ENCODE measurements at places on chromosomes 2 and 18.

GRCh38 chr2:1297372-1298159 lies 115.7 kb upstream of the TPO start:
- DNase-seq, result no peak

GRCh38 chr2:174992886-174993285 lies 12.3 kb downstream of the CHN1 start:
- no peak for DNase-seq

DNA sequence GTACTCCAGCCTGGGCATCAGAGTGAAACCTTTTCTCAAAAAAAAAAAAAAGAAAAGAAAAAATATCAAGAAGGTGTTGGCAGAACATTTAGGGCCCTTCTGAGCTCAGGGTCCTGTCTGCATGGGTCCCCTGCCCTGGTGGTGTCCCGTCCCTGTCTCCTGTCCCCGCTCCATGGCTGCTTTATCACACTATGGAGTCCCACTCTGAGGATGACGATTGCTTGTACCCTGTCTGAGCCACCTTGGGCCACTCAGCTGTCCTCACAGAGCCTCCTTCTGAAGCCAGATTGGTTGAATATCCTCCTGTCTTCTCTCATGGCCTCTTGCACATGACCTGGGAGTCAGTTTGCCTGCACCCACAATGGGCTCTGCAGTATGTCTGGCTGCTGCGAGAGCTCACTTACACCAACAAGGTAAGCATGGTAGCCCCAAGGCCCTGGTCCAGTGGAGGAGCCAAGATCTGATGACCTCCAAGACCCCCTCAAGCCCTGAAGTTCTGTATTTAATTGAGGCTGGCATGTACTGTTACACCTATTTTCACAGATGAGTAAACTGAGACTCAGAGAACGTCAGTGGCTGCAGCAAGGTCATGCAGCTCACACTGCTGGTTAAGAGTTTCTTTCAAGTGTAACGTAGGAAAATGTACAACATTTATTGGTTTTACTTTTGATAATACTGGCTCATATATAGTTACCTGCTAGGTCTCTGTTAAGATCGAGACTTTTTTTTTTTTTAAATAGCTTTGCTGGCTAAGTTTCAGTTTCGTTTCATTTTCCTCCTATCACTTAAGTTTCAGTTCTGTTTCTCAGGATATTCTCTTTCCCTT lies 16.9 kb upstream of the ZCCHC2 start:
- no peak for DNase-seq

DNA sequence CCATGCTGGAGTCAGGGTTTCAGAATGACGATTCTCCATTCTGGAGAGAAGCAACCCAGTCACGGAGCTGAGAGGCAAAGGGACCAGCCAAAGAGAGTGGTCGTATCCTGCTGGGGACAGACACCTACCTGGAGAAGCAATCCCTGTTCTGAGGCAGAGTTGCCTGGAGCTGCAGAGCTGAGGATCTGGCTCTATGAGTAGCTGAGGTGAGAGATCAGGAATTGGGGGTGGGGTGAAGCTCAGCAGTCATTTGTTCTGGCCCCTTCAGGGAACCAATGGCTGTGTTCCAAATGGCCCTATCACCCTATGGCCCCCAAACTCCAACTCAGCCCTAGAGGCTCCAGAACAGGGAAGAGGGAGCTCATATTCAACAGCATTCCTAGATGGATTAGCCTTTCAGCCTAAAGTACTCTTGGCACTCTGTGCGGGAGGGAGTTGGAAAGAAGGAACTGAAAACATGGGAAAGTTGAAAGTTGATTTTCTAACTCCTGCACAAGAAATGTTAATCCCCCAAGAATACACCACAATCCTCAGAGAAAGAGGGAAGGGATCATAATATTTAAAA lies 3.3 kb upstream of the ATRAID start:
- DNase-seq, result no peak

GRCh38 chr2:238523158-238524110 lies 96.7 kb downstream of the ASB1 start:
- no peak for DNase-seq
